Activated CD8-positive, alpha-beta T cell treated with anti-CD3 and anti-CD28 coated beads, Interleukin-2, amount 10 ng/mL, durations not matched to agents 7 days and 5 days (primary cell): ENCODE measurements at places on chromosomes 1 and 21.

DNA sequence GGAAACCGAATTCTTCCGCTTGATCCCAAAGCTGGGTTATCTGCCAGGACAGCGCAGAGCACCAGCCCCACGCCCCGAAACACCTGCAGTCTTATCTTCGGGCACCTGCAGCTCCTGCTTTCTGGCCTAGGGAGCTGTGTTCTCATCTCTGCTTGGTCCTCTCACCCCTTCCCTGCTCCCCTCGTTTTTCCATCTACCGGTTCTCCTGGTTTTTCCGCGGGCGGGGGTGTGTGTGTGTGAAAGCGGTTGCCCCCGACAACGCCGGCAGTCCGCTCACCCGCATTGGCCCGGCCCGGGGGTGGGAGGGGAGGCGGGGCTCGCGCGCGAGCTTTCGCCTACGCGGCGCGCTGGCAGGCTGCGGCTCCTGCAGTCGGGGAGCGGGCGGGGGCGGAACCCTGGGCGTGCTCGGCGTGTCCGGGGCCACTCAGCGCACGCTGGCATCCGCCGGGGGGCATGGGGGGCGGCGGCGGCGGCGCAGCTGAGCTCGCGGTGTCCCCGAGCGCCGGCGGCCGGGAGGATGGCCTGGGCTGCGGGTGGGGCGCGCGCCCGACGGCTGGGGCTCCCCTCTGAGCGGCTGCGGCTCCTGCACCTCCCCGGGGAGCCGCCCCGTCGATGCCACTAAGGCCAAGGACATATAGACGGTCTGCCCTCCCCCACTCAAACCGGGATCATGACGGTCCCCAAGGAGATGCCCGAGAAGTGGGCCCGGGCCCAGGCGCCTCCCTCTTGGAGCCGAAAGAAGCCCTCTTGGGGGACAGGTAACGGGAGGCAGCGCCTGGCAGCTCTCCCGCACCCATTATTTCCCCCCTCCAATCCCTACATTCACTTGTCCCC, 3.2 kb downstream of the ATP8B2 start:
- DNase-seq: peak; percentile 91

- DNase-seq: no peak
Observed at GRCh38 chr1:157234705-157235273, 96.6 kb upstream of the ETV3 start.

GRCh38 chr21:46554431-46555224, 50.3 kb downstream of the S100B start:
- DNase-seq: peak; percentile 15

DNA sequence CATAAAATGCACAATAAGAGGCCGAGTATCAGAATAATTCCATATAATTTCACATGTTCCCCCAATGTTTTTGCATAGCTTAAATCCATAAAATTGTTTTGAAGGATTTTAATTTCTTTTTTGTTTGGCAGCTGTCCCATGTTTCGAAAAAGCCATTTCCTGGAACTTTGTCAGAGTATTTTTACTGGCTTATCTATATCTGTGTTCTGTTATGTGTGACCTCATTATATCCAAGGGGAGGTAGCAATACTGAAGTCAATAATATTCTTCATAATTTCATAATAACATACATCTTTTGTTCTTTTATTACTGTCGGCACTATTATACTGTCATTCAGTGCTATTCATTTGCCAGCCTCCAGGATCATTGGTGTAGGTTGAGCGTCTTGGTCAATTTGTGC, 9.4 kb upstream of the BACH1 start:
- no peak for DNase-seq

DNA sequence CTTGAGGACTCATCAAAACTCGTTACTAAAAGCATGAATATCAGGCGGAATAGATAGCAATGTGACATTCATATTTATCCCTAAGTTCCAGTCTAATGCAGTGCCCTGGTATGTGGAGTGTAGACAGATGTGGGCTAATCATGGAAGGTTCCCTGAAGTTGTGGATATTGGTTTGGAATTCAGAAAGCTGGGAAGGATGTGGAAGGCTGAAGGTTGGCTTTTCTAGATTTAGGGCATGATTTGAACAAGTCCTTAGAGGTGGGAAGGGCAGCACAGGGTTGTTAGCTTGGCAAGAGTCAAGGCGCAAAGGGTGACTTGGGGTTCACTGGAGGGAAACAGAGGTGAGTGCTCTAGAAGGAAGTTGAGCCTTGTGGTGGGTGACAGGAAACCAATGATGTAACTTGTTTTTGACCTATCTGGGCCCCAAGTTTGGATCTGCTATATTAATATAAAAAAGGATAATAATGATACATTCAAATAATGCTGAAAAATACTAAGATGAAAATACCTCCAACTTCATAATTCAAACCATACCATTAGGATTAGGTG, 21.9 kb downstream of the LGALS8 start:
- DNase-seq: peak; percentile 32

GRCh38 chr1:52059321-52059720, 3.2 kb downstream of the BTF3L4 start:
- DNase-seq: no peak

DNA sequence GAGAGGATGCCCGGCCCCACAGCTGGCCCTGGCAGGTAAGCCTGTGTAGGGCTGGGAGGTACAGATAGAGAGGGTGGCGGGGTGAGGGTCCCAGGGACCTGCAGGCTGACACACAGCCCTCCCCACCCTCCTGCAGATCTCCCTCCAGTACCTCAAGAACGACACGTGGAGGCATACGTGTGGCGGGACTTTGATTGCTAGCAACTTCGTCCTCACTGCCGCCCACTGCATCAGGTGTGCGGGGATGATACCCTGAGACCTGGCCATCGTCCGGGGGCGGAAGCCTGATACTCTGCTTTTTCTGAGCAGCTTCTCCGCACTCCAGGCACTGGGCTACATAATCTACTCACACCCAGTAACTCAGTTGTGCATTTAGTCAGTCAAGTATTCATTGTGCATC, 2.1 kb downstream of the CTRC start:
- DNase-seq: no peak

DNA sequence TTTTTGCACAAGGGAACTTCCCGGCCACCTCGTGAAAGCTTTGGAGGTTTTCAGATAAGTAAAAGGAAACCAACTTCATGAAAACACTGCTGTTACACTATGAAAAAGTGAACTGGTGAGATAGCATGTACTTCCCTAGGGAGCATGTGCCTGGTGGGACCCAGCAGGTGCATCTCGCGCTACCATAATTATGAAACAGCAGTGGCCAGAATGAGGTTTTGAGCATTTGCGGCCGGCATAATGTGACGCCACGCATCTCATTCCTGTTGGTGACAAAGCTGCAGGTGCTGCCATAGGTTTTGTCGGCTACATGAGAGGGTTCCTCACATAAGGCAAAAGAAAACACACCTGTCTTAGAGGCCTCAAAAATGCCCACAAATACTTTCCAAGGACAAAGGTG, 1.7 kb downstream of the KRTAP10-3 start:
- DNase-seq: no peak

GRCh38 chr1:200263203-200263602, 146.6 kb downstream of the ZNF281 start:
- DNase-seq: no peak

- no peak for DNase-seq
Observed at GRCh38 chr1:12711536-12711935, 4.4 kb upstream of the AADACL3 start.

DNA sequence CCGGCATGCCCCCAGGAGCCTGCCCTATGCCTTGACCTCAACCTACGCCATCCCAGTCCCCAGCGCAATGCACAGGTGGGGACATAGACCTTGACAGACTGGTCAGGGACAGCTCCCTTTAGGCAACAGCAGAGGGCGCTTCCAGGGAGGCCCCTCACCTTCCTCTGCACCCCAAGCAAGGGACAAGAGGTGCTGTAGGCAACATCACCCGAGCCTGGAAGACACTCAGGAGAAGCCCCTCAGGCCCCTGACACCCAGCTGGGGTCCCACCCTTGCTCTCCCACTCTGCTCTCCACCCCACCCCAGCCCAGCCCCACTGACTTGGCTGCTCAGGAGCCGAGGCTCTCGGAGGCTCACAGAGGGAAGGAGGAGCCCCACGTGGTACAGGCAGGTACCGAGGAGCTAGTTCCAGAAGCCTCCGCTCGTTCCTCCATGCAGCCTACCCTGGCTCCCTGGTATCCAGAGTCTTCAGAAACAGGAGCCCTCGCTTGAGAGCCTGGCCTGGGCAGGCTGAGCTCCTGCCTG, 2.4 kb upstream of the WNT3A start:
- no peak for DNase-seq

- no peak for DNase-seq
Observed at GRCh38 chr1:238242181-238242580, 351.5 kb upstream of the ZP4 start.

DNA sequence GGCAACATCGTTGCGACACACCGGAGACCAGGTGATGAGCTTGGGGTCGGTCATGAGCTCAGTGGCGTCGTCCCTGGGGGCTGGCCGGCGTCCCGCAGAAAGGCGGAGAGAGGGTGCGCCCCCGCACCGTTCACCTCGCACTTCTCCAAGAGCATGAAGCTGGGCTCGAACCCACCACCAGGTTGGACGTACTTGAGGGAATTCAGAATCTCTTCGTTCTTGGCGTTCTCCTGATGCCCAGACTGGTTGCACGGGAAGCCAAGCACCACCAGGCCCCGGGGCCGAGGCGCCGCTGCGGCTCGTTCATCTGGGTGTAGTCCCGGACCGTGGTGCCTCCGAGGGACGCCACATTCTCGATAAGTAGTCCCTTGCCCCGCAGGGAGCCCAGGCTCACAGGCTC, 176.6 kb upstream of the ADAMTS5 start:
- no peak for DNase-seq

GRCh38 chr1:30462826-30463425, 260.5 kb downstream of the MATN1 start:
- DNase-seq: no peak

DNA sequence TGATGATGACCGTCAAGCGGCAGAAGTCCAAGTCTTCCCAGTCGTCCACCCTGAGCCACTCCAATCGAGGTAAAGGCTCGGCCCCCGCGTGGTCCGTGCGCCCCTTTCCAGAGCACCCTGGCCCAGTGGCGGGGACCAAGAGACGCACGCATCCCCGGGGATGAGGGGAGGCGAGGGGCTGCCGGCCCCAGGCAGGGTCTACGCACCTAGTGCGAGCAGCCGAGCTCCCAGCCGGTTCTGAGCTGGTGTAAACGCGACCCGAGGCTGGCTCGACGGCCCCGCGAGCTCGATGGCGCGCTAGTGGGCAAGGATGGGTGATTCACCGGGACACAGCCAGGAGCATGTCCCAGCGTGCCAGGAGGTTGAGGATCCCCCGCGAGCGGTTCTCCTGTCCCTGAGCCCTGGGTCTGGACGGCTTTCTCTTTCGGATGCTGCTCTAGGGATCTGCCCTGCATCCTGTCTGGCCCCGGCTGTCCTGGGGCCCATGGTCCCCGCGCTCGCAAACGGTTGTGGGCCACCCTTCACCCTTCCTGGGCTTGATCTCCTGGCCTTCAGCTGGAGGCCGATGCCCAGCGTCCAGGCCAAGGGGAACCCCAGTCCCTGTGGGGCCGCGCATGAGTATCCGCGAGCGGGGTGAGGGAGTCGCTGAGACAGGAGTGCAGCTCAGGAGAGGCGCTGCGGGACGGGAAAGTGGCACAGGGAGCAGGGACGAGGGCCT, 689 bp downstream of the PKP1 start:
- no peak for DNase-seq

GRCh38 chr1:245888809-245889208, 618.3 kb downstream of the SMYD3 start:
- peak; percentile 26 for DNase-seq

GRCh38 chr1:180057883-180058396, 96.7 kb upstream of the QSOX1 start:
- no peak for DNase-seq

DNA sequence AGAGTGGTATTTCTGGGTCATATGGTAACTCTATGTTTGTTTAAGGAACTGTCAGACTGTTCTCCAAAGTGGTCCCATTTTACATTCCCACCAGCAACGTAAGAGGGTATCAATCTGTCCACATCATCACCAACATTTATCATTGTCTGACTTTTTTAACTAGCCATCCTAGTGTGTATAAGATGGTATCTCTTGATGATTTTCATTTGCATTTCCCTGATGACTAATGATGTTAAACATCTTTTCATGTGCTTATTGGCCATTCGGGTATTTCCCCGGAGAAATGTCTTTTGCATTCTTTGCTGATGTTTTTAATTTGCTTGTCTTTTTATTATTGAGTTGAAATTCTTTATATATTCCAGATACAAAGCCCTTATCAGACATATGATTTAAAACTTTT, 370.1 kb upstream of the NR5A2 start:
- no peak for DNase-seq

GRCh38 chr1:178580096-178580495, 67.2 kb downstream of the TEX35 start:
- no peak for DNase-seq

GRCh38 chr1:202656951-202657646, 53.2 kb downstream of the SYT2 start:
- no peak for DNase-seq

- no peak for DNase-seq
Observed at GRCh38 chr1:4395158-4395557, 259.3 kb upstream of the AJAP1 start.

DNA sequence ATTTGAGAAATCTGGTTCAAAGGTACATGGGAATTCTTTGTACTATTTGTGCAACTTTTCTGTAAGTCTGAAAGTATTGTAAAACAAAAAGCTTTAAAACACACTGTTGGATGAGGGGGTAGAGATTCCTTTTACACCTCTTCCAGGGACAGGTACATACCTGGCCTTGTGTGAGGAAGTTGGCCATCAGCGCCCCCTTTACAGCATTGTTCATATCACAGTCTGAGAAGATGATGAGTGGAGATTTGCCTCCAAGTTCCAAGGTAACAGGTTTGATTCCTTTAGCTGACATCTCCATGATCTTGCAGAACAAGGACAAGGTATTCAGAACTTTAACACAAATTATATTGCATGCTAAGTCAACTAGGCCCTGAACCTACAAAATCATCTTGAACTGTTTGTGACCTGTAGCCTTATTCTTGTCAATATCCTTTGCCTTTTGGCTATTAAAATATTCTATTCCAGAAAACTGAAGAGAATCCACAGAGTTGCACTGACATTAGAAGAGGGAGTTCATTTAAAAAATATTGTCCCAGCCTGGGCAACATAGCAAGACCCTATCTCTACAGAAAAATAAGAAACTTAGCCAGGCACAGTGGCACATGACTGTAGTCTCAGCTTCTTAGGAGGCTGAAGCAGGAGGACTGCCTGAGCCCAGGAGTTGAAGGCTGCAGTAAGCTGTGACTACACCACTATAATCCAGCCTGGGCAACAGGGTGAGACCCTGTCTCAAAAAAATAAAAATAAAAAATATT, 18.9 kb downstream of the ALDH9A1 start:
- no peak for DNase-seq

- no peak for DNase-seq
Observed at GRCh38 chr1:203858055-203858454, 3.3 kb upstream of the SNRPE start.
